ENCODE measurements at places on chromosomes 2 and 18.

- no peak for DNase-seq
Measured at GRCh38 chr2:105405291-105405690, 6.4 kb upstream of the FHL2 start.

GRCh38 chr18:73981796-73982195, 165.8 kb downstream of the FBXO15 start:
- DNase-seq, result no peak

GRCh38 chr2:16718576-16719484, 53.2 kb upstream of the CYRIA start:
- no peak for DNase-seq

DNA sequence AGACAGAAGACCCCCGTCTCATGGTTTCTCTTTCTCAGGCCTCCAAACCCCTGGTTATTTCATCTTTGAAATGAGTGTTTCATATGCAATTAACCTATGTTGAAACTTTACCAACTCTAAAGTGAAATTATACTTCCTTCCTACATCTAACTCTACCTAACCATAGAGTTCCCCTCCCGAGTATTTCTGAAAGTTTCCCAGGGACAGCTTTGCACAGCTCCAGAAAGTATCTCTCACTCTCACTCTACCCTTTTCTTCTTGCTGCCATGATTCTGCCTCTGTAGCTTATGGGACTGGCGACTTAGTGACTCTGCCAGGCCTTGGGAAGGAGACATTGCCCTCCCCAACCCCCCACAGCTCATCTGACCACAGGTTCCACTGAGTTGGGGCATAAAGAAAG, 107.9 kb downstream of the B3GNT2 start:
- DNase-seq, result peak; percentile 62

DNA sequence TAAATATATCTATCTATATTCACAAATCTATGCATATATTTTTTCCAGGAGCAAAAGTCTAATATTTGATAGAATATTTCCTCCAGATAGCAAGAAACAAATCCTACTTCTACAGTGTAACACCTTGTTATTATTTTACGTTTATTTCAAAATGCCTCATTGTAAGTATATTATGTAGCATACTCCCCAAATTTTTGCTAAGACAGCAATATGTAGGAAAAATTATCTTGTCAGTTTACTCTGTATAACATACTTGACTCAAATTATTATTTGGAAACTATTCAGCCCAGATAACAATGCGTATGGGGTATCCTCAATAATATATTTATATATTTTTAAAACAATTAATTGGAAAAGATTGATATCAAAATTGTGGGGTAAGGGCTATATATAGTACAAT, 313.2 kb downstream of the NR4A2 start:
- DNase-seq, result no peak

- no peak for DNase-seq
Measured at GRCh38 chr18:12041561-12041960, 52.1 kb upstream of the ANKRD62 start.

DNA sequence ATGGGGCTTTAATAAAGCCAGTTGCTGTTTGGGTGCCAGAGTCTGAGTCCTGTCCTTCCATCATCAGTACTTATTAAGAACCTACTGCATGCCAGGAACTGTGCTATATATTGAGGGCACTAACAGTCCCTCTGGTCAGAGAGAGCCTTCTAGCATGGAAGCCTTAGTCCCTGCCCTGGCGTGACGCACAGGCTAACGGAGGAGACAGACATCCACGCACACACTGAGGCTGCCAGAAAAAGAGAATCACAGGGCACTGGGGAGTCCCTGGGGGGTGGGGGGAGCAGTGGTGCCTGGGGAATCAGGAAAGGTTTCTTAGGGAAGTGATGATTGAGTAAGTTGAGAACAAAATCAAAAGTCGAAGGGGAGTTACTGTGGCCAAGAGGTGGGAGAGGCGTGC, 31.5 kb downstream of the CTIF start:
- DNase-seq, result no peak

DNA sequence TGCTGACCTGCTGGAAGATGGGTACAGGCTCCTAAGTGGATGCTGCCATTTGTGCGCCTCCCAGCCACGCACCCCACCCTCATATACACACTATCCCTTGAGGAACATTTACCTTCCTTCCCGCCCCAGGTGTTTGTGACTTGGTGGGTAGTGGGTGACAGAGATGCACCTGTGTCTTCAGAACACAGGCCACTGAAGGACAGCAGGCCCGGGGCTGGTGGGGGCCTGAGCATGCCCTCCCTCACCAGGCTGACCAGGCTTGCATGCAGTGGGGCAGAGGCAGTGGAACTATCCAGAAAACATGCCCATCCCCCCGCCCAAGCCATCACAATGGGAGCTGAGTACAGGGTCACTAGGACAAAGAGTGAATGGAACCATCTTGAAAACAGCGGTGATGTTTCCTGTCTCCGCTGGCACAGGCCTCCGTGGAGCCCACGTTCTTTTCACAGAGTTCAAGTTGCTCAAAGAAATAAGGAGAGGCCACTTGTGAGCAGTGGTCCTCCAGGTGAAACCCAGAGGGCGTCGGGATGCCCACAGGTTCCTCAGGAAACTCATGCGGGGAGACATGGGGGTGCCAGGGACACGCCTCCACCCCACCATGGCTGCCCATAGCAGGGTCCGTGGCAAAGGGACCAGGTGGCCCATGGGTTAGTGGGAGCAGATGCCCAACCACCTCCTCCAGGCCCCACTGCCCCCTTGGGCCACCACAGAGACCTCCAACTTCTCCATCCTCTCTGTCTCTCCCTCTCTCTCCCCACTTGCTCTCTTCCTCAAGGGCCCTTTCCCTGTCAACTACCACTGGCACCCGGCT, 90.9 kb downstream of the MALT1 start:
- no peak for DNase-seq

DNA sequence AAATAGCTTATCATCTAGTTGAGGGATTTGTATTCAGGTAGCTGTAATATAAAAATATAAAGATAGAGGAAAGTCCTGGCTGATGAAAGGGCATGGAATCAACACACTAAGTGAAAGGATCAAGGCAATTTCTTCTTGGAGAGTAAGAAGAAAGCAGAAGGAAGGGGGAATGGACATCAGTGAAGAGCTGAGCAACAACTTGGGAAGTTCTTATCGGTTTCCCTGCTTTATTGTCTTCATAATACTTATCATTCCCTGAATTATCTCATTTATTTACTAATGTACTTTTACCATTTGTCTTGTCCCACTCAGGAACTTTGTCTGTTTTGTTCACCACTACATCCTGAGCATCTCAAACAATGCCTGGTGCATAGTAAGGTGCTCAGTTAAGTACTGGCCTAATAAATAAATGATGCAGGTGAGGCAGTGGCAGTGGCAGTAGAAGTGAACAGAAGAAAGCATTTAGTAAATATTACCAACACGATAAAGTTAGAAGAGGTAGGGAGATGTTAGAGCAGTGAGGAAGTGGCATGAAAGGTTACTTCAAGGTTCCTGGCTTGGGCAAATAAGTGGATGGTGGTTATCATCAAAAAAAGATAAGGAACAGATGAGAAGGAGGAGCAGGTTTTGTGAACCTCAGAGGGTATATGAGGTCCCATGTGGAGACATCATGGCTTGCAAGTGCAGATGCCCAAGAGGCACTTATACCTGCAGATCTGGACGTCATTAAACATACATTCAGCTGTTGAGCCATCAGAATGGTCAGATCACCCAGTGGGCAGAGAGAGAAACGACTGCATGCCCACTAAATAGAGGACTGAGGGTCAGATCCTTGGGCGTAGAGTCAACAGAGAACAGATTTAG, 217.8 kb downstream of the TMEM247 start:
- DNase-seq, result no peak

DNA sequence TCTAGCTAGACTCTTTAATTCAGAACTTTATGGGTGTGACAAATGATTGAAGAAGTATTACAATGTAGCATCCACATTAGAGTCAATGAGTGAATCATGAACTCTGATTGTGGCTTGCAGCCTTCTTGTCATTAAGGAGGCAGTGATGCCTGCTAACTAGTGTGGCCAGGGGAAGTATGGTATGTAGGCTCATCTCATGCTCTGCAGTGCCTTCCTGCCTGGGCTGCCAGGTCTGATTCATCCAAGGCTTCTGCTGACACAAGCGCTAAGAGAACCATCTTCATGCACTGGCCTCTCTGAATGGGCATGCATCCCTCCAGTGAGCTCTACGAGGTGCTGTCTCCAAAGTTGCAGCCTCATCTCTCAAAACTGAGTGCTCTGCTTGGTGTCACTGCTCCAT, 144.3 kb downstream of the MTCL1 start:
- DNase-seq, result no peak

DNA sequence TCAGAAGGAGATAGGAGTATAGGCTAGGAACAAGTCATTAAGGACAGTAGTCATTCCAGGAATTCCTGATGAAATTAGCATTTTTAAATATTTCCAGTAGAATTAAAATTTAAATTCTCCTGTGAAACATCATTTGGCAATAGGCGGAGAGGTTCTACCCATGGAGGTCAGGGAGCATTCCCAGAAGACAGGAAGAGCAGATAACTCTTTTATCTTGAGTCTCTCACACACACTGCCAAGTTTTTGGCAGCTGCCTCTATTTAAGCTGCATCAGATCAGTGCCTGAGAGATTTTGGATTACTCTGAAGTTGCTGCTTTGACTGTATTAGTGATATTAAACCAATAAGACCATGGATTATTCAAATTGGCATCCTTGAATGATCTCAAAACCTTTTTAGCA, 714.7 kb downstream of the EPHA4 start:
- DNase-seq, result no peak

GRCh38 chr18:24843123-24843522, 382.7 kb downstream of the HRH4 start:
- no peak for DNase-seq

DNA sequence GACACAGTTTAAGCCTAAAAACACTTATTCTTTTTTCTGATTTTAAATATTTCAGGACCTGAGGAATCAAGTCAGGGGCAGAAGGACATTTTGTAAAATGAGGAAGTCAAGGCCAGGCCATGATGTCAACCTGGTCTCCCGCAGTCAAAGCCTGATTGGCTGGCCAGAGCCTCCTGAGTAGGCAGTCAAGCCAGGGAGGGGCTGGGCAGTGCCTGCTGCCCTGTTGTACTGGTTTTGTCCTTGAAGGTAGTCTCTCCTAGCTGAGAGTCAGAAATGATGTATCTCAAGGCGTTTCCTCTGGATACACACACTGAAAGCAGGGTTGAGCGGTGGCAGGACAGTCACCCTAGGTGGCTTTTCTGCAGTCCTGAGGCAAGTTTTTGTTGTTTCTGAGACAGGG, 19.8 kb downstream of the CCT7 start:
- peak; percentile 47 for DNase-seq

GRCh38 chr18:5159080-5159479, 38.0 kb downstream of the AKAIN1 start:
- no peak for DNase-seq

- no peak for DNase-seq
Measured at GRCh38 chr2:231722721-231723307, 14.5 kb downstream of the PTMA start.

GRCh38 chr2:134640494-134640893, 78.3 kb downstream of the TMEM163 start:
- DNase-seq, result no peak

DNA sequence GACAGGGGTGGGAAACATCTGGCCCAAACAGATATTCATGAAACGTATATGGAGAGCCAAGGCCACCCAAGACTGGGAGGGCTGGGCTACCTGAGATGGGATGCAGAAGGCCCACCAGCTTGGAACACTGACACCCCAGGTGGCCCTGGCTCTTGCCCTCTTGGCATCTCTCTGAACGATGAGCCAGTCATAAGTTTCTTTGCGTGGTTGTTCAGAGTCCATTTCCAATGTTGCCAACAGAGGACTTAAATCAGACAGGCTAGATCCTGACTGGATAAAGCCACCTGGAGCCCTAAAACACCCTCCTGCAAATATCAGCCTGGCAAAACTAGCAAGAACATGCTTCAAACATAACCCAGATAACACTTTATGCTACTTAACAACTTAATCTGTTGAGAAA, 42.6 kb downstream of the LPIN2 start:
- DNase-seq, result no peak

DNA sequence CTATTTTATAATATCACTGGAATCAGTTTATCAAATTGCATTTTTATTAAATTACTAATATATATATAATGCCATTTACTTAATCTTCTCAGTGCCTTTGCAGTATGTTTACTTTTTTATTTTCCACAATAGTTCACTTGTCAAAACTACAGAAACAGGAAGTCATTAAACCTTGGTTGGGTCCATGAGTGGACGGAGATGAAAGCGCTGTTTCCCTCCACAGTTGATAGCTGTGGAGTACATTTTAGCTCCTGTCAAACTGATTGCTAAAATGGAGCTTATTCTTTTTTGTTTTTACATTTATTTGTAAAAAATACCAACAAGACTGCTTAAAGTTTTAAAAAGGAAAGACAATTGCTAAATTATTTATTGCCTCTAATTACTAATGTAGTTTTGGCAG, 19.2 kb downstream of the MFF start:
- no peak for DNase-seq

DNA sequence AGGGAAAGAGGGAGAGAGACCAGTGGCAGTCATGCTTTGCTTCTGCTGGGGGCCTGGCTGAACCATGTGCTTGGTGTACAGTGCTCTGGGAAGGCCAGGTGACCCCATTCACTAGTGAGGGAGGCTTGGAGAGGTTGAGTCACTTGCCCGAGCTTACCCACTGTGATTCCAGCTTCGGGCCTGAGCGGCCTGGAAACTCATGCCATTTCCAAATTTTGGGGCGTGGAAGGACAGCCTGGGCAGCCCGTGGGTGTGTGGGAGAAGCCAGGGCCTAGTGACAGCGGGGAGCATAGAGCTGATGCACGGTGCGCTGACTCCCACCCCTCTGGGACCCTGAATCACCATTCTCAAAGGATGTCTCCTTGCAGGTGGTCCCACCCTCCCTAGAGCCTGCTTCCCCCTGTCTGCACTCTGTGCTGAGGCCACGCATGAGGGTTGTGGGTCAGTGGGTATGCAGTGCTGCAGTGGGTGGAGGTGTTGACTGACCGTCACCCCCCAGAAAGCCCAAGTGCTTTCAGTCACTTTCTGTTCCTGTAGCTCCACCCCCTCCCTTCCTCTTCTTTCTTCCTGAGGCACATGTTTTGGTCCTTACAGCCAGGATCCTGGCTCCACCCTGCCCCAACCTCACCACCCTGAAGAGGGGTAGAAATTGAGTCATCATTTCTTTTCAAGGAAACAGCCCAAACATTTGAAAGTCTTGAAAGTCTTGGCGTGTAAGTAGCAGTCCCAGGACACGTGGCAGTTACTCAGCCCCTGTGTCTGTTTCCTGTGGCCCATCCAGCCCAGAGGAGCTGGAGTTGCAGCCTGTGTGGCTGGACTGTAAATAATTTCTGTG, 69.3 kb upstream of the MCFD2 start:
- DNase-seq, result peak; percentile 86

GRCh38 chr18:67926929-67927864, 410.7 kb upstream of the DSEL start:
- DNase-seq, result no peak

GRCh38 chr2:101860782-101861181, 131.0 kb upstream of the IL1R2 start:
- no peak for DNase-seq

GRCh38 chr18:69444221-69444620, 43.5 kb downstream of the DOK6 start:
- no peak for DNase-seq

Measured in inflammatory macrophage treated with lipopolysaccharide for 1 hour (primary cell).